ENCODE measurements at places on chromosomes 1 and 21. TPM values are rescaled to one million over a fixed set of nuclear protein-coding genes. Genes with fewer than 3 reads are reported as not detected.

The LCE2A gene
- total RNA-seq: not detected

The OR2W3 gene
- not detected for total RNA-seq

The TSTD1 gene
- total RNA-seq: 20.1 TPM

The FAM167B gene
- 1.9 TPM for total RNA-seq

The OLFML2B gene
- 1.5 TPM for total RNA-seq

The FAM177B gene
- not detected for total RNA-seq

The CA6 gene
- total RNA-seq: not detected

Measured in Panc1 (cell line).